Nasal cavity respiratory epithelium epithelial cell of viscerocranial mucosa (primary cell): ENCODE measurements at places on chromosomes 5 and 9. TPM values are rescaled to one million over a fixed set of nuclear protein-coding genes. Genes with fewer than 3 reads are reported as not detected.

The IFNA13 gene
- not detected in 2 replicates for total RNA-seq

The FOXD1 gene
- 5.2 and 13.0 TPM in 2 replicates for total RNA-seq

The IL4 gene
- not detected in 2 replicates for total RNA-seq

The SPATA31C1 gene
- total RNA-seq: not detected in 2 replicates

The SLC9A3 gene
- 1.0 and 1.6 TPM in 2 replicates for total RNA-seq

The IFNK gene
- total RNA-seq: not detected in 2 replicates

The HAVCR1 gene
- total RNA-seq: not detected in 2 replicates
